ENCODE measurements at places on chromosomes 1 and 21.

GRCh38 chr21:44681861-44682579 lies at the start of gene KRTAP12-1:
KRTAP12-1 (minus strand) TSS chr21:44682163; CDS start chr21:44682123, 40 bp downstream.
- no peak for DNase-seq

- DNase-seq = no peak
Measured at GRCh38 chr1:22712502-22713271, 2.0 kb downstream of the EPHB2 start.

DNA sequence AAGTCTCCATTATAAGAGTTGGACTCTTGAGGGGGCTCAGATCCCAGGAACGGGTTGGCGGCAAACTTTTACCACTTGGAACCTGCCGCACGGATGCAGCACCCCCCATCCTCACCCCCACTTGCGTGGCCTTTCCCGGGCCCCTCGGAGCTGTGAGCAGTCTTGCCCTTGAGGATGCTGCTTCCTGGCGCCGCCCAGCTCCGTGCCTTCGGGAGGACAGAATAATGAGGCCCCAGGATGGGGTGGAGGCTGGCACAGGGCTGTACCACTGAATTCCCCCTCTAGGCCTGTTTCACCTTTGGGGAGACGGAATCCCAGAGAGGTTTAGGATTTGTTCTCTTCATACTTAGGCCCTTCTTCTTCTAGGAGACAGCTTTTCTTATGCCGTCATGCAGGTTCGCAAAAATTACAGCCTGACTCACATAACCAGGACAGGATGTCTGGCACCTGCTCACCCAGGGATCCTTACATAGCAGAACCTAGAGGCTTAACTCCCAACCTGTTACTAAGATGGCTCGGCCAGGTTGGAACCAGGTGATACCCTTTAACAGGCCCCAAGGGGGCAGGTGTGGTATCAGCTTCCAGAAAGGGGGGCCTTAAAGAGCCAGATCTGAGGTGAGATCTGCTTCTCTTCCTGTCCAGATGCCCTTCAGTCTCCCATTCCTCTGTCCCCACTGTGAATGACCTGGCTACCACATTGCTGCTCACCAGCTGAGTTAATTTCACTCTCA lies 1.5 kb downstream of the TRNP1 start:
- no peak for DNase-seq

GRCh38 chr1:181155339-181155738 lies 66.8 kb downstream of the IER5 start:
- DNase-seq = no peak

DNA sequence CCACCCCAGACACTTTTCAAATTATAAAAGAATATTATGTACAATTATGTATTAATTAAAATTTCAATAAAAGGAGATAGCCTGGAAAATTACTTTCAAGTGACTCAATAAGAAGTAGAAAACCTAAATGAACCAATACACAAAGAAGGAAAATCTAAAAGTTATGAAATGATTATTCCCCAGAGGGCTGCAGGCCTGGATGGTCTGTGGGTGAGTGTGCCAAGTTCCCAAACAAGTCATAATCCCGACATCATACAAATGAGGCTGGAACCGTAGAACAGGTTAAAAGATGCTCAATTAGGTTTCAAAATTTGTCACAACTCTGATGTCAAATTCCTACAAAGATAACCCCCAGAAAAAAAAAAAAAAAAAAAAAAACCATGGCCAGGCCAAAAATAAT lies 12.7 kb downstream of the SPATC1L start:
- no peak for DNase-seq

Measured in NCI-H1048 (cell line).